ENCODE measurements at places on chromosomes 3 and 15. TPM values are rescaled to one million over a fixed set of nuclear protein-coding genes. Genes with fewer than 3 reads are reported as not detected.
A peak's percentile ranks its signal among the peaks of the same experiment; 100 is the strongest.

- DNase-seq: no peak
- no peaks in the 10 kb centered on the region for H3K36me3 ChIP-seq
- peak overlapping the region; percentile 4 for H3K27ac ChIP-seq
- H3K4me3 ChIP-seq: peak overlapping the region; percentile 4
Observed at GRCh38 chr15:55255714-55256113, 33.9 kb downstream of the RAB27A start.

The GOLGA8G gene
- total RNA-seq: not detected

The KLHL6 gene
- 29.7 TPM for total RNA-seq

DNA sequence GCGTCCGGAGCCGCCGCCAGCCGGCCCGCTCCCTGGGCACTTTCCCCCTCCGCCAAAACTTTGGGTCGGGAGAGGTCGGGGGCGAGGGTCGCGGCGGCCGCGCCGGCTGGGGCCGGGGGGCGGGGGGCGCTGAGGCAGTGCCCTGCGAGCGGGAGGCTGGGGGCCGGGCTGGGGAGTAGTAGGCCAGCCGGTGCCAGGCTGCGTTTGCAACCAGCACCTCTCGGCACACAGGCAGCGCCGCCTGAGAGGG, 452 bp downstream of the BBX start:
- H3K4me1 ChIP-seq: peaks cover 10% of the 10 kb centered on the region
- H3K27ac ChIP-seq: peak overlapping the region; percentile 84
- no peaks in the 10 kb centered on the region for H3K27me3 ChIP-seq
- peak overlapping the region; percentile 85 for H3K4me3 ChIP-seq
